ENCODE measurements at places on chromosomes 2 and 18.

DNA sequence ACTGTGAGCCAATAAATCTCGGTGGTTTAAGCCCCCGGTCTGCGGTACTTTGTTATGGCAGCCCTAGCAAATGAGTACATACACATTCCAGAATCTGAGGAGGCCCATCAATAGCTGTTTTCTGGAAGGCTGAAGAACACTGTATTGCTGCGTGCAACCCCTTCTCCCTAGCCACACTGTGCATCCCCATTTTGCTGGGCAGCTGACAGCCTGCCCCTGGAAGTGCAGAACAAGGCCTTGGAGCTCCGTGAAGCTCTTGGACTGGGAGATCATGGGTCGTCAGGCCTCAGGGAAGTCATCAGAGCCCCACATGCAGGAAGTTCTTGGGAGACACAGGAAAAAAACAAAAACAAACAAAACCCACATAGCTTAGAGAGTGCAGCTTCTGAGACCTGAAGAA lies 90.6 kb upstream of the ST6GAL2 start:
- no peak for DNase-seq

DNA sequence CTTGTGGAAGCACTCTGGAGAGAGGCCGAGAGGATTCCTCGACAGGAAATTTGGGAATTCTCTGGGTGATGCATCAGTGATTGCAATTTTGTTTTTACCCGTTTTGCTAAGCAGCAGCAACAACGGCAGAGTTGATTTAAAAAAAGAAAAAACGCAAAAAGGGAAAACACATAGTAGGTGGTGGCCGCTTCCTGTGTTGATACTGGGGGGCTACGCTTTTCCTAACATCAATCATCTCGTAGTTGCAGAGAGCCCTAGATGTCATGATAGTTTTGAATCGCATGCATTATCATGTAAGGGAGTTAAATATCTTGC lies 271 bp upstream of the RBM43 start:
- no peak for DNase-seq

GRCh38 chr2:241729868-241730267 lies 4.6 kb upstream of the D2HGDH start:
- no peak for DNase-seq

GRCh38 chr2:181250691-181251090 lies 206.5 kb upstream of the ITGA4 start:
- DNase-seq, result no peak

- DNase-seq, result no peak
Measured at GRCh38 chr18:29586210-29586609, 1409.3 kb upstream of the CDH2 start.

GRCh38 chr2:205484215-205484614 lies 198.1 kb upstream of the NRP2 start:
- no peak for DNase-seq
